ENCODE measurements at places on chromosomes 13 and 19. TPM values are rescaled to one million over a fixed set of nuclear protein-coding genes. Genes with fewer than 3 reads are reported as not detected.

The TNFRSF19 gene
- total RNA-seq = 10.3 TPM

The KLK3 gene
- total RNA-seq = not detected

The ADGRL1 gene
- 23.3 TPM for total RNA-seq

DNA sequence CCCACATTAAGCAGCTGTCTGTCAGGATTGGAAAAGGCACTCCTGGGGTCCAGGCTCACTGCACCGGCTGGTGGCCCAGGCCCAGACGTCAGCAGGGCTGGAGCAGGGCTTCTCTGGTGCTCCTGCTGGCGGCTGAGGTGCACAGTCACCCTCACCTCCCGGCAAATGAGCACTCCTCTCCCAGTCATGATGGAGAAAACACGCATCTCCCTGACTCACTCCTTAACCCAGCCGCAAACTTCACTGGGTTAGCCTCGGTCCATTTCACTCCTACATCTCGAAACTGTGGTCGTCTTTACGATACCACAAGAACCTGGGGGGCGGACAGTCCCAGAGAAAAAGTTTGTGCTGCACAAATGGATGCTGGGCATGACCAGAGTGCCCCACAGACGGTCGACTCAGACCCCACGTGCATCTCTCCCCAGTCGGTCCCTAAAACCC lies 3.3 kb upstream of the RASA3 start:
- DNase-seq = no peak
- H3K4me1 ChIP-seq = peaks cover 19% of the 10 kb centered on the region
- H3K4me3 ChIP-seq = no peak overlapping the region
- no peak overlapping the region for H3K27ac ChIP-seq
- no peaks in the 10 kb centered on the region for H3K36me3 ChIP-seq
- no peaks in the 10 kb centered on the region for H3K27me3 ChIP-seq

- no peak overlapping the region for H3K27ac ChIP-seq
- H3K36me3 ChIP-seq = no peaks in the 10 kb centered on the region
- H3K27me3 ChIP-seq = no peaks in the 10 kb centered on the region
- no peaks in the 10 kb centered on the region for H3K4me1 ChIP-seq
- no peak overlapping the region for H3K4me3 ChIP-seq
Measured at GRCh38 chr13:48615049-48615448, 38.7 kb upstream of the CYSLTR2 start.

DNA sequence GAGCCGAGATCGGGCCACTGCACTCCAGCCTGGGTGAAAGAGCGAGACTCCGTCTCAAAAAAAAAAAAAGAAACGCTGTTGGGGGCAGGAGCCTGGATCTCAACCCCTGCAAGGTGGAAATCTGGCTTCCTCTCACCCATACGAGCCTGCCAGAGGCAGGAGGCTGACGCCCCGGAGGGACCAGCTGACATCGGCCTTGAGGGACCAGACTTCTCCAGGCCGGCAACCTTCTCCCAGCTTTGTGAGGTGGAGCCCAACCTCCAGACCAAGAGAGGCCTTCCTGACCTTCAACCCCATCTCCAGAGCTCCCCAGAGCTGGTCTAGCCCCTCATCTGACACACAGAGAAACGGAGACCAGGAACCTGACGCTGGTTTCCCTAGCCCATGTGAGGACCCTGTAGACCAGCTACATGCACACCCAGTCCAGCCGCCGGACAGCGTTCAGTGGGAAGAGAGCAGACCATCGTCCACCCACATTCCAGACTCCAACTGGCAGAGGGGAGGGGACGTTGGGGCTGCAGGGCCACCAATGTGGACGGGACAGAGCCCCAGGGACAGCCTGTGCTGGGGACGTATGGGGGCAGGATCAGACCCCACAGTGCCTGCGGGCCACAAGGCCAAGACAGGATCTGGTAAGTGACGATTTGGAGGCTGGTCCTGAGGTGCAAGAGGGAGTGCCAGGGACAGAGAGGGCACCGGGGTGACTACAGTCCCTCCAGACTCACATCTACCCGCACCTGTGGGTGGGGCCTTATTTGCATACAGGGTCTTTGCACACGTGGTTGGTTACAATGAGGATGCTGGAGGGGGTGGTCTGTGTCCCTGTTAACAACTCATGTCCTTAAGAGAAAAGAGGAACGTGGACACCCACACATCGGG lies 11.4 kb downstream of the SBNO2 start:
- DNase-seq = no peak
- peaks cover 30% of the 10 kb centered on the region for H3K4me1 ChIP-seq
- H3K4me3 ChIP-seq = no peak overlapping the region
- no peaks in the 10 kb centered on the region for H3K27me3 ChIP-seq
- peaks cover 11% of the 10 kb centered on the region for H3K36me3 ChIP-seq

DNA sequence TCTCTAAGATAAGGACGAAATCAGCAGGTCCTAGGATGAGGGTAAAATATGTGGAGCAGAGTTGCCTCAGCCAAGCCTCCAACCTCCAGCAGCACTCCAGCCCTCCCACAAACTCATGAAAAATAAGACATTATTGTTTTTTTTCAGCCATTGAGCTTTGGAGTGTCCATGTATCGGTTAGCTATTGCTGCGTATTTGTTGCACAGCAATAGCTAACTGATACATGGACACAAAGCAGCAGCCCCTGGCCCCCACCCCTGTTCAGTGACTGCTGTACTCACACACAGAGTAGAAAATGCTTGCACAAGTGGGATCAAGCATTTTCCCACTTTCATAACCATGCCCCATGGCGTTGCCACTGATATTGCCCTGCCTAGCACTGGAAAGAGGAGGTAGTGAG lies 19.1 kb upstream of the URI1 start:
- no peak for DNase-seq
- H3K27ac ChIP-seq = no peak overlapping the region
- H3K36me3 ChIP-seq = no peaks in the 10 kb centered on the region

DNA sequence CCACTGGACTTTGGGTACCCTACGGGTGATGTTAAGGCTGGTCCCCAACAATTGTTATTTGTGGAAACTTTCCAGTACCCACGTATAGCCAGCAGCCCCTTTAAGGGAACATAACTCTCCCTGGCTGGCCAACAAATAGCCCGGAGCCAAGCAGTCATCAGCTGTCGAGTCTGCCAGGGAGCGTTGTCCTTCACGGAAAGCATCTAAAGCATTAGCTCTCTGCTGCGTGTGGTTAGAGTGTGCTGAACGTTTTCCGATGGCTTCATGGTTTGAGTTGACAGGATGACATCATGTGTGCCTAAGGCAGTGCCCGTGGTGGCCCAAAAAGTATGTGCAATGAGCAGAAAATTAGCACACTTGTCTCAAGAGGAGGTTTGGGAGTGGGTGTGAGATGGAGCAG lies 3.3 kb upstream of the ZNF556 start:
- H3K4me3 ChIP-seq = no peak overlapping the region
- H3K27ac ChIP-seq = no peak overlapping the region
- H3K4me1 ChIP-seq = no peaks in the 10 kb centered on the region
- DNase-seq = no peak
- H3K36me3 ChIP-seq = no peaks in the 10 kb centered on the region

GRCh38 chr13:21075011-21075378 lies 13.6 kb upstream of the LATS2 start:
- H3K27me3 ChIP-seq = no peaks in the 10 kb centered on the region
- peak overlapping the region; percentile 58 for H3K4me3 ChIP-seq
- DNase-seq = no peak
- H3K4me1 ChIP-seq = peaks cover 39% of the 10 kb centered on the region

DNA sequence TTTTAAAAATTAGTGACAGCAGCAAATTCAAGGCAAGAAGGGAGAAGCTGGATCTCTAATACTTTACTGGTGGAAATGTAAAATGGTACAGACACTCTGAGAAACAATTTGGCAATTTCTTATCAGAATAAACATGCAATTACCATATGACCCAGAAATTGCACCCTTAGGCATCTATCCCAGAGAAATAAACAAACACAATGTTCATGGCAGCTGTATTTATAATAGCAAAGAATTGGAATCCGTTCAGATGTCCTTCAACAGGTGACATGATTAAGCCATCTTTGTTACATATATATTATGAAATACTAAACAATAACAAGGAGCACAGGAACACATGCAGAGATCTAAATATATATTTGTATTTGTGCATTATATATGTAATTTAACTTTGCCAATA lies 756.5 kb downstream of the SLITRK1 start:
- no peaks in the 10 kb centered on the region for H3K36me3 ChIP-seq
- H3K4me1 ChIP-seq = no peaks in the 10 kb centered on the region
- no peak overlapping the region for H3K27ac ChIP-seq
